ENCODE measurements at places on chromosomes 1 and 21. TPM values are rescaled to one million over a fixed set of nuclear protein-coding genes. Genes with fewer than 3 reads are reported as not detected.

Gene RPTN
- total RNA-seq = not detected

- no peak for DNase-seq
Measured at GRCh38 chr1:26831546-26832248, 5.2 kb downstream of the ZDHHC18 start.

- DNase-seq = no peak
Measured at GRCh38 chr1:241020851-241021697, 335.9 kb downstream of the RGS7 start.

DNA sequence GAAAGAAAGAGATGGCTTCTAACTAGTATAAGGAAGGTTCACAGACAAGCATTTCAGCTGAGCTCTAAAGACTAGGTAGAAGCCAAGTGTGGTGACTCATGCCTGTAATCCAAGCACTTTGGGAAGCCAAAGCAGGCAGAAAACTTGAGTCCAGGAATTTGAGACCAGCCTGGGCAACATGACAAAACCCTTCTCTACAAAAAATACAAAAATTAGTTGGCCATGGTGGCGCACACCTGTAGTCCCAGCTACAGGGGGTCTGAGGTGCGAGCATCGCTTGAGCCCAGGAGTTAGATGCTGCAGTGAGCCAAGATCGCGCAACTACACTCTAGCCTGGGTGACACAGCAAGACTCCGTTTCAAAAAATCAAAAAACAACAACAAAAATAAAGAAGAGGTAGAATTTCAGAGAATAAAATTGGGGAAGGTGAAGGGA, 27.8 kb downstream of the FBXO42 start:
- DNase-seq = peak; percentile 89

- peak; percentile 71 for DNase-seq
Measured at GRCh38 chr1:29033829-29034466, 89.8 kb downstream of the TMEM200B start.

- DNase-seq = no peak
Measured at GRCh38 chr1:57963581-57963980, 539.7 kb upstream of the DAB1 start.

- DNase-seq = no peak
Measured at GRCh38 chr1:186443638-186444037, 17.3 kb downstream of the PDC start.

- DNase-seq = no peak
Measured at GRCh38 chr1:221072214-221072613, 193.0 kb downstream of the HLX start.

All from fibroblast of the aortic adventitia (primary cell).